ENCODE measurements at places on chromosomes 3 and 15. TPM values are rescaled to one million over a fixed set of nuclear protein-coding genes. Genes with fewer than 3 reads are reported as not detected.

DNA sequence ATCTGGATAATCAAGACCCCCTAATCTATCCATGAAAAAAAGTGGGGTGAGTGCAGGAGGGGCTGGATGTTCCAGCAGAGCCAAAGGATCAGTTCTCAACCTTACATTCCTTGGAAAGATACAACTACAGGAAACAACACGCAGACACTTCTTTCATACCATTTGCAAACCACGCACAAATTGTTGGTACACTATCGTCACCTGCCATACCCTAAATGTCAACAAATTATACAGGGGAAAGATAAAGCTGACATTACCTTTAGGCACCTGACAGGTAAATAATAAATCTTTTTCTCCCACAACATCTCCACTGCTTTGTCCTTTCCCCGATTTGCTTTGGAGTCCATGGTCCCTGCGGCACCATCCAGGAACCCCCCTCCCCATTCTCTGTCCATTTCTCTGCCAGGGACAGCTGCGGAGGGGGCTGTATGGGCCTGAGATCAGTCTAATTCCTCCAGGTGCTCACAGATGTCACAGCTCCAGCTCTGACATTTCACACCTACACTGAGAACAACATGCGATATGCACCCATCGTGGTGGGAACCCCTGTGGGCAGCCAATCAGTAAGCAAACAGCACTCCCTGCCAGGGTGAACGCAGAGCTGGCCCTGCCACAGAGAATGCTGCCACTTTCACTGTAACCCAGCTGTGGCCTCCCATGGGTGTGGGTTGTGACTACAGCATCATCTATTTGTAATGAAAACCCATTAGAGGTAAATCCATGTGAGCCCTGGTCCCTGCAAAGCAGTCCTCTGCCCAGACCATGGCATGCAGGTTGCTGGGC lies 37.7 kb upstream of the BCL2L10 start:
- no peak for DNase-seq

GRCh38 chr3:51382076-51382745 lies 2.9 kb upstream of the MANF start:
- DNase-seq: no peak

SKOR1 gene
- 0.37 TPM for polyA plus RNA-seq

- no peak for DNase-seq
Observed at GRCh38 chr3:29426302-29427226, 145.7 kb downstream of the RBMS3 start.

NMD3 gene
- polyA plus RNA-seq: 50.2 TPM

DNA sequence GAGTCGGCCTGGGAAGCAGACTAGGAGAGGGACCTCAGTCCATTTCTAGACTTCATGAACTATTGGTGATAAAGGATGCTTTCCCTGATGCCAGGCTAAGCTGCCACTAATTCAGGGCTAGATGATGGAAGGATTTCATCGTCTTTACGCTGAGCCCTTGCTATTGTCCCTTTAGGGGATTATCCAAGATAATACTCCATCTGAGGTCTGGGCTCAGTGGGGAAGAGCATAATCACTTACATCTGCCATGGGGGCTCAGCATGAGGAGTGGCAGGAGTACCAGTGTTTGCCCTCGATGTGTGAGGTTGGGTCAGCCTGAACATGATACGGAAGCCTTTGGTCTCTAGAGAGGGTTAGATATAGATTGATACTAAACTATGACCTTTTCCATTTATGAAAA lies 47.3 kb downstream of the PTPRG start:
- no peak for DNase-seq

- DNase-seq: no peak
Observed at GRCh38 chr3:156563900-156564682, 9.2 kb upstream of the SSR3 start.

- DNase-seq: no peak
Observed at GRCh38 chr3:124920718-124921117, 13.8 kb downstream of the MUC13 start.

- no peak for DNase-seq
Observed at GRCh38 chr3:141059816-141060215, 8.7 kb downstream of the SPSB4 start.

CD200R1 gene
- 1.0 TPM for polyA plus RNA-seq

CFAP91 gene
- 21.8 TPM for polyA plus RNA-seq

DAPK2 gene
- polyA plus RNA-seq: 5.8 TPM

DNA sequence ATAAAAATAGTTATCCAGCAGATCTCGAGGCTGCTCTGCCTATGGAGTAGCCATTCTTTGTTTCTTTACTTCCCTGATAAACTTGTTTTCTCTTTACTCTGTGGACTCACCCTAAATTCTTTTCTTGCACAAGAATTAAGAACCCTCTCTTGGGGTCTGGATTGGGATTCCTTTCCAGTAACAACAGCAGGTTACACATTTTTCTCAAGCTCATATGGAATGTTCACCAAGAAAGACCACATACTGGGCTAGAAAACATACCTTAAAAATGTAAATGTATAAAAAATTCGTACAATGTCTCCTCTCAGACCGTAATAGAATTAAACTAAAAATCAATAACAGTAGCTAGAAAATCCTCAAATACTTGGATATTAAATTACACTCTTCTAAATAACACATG lies 299.2 kb downstream of the CNTN3 start:
- no peak for DNase-seq

DNA sequence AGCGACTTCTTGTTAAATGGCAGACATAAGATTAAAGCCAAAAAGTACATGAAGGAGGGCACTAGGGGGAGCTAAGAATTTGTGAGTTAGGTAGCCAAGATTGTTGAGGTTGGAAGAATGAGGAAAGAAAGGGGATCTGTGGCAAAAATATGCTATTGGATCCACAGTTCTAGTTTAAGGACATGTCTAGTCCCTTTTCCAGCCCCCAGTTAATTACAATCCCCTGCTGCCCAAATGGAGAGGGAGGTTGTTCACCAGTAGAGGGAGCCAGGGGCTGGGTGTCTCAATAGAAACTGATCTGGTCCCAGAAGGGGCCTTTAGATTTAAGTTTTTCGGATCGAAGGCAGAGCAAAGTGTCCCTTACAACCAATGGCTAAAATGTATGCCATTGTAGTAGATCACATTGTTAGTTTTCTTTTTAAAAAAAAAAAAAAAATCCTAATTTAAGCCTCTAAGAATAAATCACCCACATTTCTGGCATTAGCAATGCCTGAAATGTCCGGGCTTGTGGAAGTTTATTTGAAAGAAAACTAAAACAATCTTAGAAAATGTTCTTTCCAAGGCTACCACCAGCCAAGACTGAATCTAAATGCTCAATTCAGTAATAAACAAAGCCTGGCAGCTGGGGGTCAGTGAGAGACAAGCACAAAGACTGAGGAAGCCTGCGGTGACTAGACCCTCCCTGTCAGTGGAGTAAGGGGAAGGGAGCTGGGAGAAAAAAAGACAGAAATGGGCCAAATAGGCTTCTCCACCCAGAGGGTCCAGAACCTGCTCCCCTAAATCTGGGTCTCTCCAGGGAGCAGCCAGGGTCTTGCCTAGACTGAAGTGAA lies 7.1 kb downstream of the COL8A1 start:
- no peak for DNase-seq

SHC4 gene
- 2.3 TPM for polyA plus RNA-seq

GRCh38 chr3:179606534-179607085 lies 2.0 kb downstream of the NDUFB5 start:
- no peak for DNase-seq

GRCh38 chr15:92636908-92637481 lies 18.6 kb downstream of the FAM174B start:
- no peak for DNase-seq

- peak; percentile 37 for DNase-seq
Observed at GRCh38 chr3:8070011-8070410, 431.6 kb upstream of the LMCD1 start.

DPPA4 gene
- polyA plus RNA-seq: 2.9 TPM

DNA sequence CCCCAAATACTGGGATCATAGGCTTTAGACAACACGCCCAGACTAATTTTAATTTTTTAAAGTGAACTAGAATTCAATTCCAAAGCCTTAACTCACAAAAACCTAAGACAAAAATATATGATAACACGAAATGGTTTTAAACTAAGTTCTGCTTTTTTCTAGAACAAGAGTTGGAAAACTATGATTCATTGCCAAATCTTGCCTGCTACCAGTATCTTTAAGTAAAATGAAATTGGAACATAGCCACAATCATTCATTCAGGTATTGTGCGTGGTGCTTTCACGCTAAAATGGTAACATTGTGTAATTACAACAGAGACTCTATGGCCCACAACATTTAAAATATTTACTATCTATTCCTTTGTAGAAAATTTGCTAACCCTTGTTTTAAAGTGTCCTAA lies 488.0 kb upstream of the ZNF385D start:
- DNase-seq: no peak

TAMM41 gene
- polyA plus RNA-seq: 19.3 TPM

SLC9C1 gene
- polyA plus RNA-seq: 0.61 TPM

DNA sequence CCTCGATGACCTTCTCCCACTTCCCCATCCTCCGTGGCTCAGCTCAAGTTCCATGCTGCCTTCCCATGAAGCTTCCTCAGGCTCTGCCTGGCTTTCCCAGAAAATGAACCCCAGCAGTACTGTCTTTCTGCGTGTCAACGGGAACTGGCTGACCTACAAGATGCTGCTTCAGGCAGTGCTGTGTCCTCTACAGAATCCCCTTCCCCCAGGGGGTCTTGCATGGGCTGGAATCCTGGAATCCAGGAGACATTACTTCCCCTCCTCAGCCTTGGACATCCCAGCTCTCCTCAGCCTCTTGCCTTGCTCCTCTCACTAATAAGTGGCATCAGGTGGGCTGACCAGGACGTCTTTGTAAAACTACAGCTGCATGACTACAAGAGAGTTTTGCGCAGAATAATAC lies 5.4 kb downstream of the CCDC12 start:
- DNase-seq: no peak

NEK10 gene
- polyA plus RNA-seq: 2.0 TPM

GRCh38 chr3:194745422-194746184 lies 59.9 kb downstream of the FAM43A start:
- no peak for DNase-seq

DNA sequence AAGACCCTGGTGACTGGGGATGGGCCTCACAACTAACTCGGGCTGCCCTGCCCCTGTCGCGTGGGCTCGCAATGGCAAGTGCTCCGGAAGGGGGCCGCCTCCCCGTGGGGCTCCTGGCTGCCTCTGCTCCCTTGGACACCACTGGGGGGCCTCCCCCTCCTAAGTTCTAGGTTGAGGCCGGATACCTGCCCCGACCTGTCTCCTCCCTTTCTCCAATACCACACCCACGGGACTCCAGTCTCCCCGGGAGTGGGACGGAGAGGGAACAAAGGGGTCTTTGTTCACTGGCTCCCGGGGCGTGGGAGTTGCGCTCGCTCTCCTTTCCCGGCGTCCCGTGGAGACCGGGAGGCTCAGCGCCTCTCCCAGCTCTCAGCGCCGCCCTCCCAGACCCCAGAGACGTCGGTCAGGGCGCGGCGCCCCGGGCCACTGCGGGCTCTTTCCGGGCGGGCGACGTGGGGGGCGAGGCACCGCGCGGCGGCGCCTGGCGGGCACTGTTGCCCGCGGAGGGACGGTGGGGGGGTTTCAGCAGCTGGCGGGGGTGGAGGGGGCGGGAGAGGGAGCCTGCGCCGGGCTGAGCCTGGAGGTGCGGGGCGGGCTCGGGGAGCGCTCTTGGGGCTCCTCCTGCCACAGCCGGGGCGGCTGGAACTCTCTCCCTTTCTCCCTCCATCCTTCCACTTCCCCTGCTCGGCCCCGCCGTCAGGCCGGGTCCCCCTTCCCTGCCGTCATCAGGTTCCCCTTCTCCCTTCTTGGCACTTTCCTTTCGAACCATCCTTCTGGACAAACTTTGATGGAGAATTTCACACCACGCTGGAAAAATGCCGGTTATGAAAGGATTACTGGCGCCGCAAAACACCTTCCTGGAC lies at the start of gene KCNH8:
Gene KCNH8, plus strand, starts transcription at position 606 of the 863 bp plus-strand sequence. Its CDS starts 210 bp downstream, at position 816.
- DNase-seq: peak; percentile 26

ISLR gene
- polyA plus RNA-seq: 47.2 TPM

DNA sequence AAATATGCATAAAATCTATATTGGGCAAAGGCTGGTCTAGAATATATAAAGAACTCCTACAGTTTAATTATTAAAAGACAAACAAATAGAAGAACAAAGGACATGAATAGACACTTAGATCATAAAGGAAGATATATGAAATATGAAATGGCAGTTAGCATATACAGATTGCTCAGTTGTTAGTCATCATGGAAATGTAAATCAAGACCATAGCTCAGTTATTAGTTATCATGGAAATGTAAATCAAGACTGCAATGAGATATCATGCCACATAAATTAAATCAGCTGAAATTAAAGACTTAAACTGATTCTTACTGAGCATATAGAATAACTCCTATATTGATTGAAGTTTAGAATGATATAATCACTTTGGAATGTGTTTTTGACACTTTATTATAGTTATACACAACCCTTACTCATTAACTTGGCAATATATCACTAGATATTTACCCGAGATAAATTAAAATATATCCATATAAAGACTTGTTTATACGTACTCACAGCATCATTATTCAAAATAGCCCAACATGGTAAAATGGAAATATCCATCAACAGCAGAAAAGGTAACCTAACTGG lies 45.2 kb upstream of the GOLGA8B start:
- DNase-seq: no peak

CFAP100 gene
- 1.1 TPM for polyA plus RNA-seq

ZDHHC3 gene
- polyA plus RNA-seq: 84.9 TPM

Measured in renal cortex interstitium (tissue), 15 donors.